AG10803 (cell line): ENCODE measurements at places on chromosomes 1 and 21.
A peak's percentile ranks its signal among the peaks of the same experiment; 100 is the strongest.

DNA sequence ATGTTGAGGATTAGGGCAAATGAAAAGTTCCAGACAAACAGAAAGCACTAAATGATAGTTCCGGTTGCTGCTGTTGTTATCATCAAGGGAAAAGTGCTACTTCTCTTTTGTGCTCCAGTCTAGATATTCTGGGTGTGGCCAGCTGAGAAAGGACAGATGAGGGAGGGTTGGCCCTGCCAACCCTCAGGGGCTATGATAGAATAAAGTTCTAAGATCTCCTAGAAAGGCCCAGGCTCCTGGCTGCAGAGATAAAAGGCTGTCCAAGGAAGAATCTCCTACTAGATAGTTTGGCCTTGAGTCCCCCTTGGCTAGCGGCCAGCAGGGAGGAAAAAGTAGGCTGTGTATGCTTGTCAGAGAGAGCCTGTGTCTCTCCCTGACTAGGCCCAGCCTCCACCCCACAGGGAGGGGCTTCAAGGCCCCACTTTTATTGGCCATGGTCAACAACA lies 31.5 kb downstream of the RIMS3 start:
- DNase-seq, result no peak

GRCh38 chr1:51284487-51284954 lies 45.8 kb downstream of the TTC39A start:
- DNase-seq, result no peak

- peak; percentile 17 for DNase-seq
Observed at GRCh38 chr1:43706598-43707189, 642 bp upstream of the ST3GAL3 start.

DNA sequence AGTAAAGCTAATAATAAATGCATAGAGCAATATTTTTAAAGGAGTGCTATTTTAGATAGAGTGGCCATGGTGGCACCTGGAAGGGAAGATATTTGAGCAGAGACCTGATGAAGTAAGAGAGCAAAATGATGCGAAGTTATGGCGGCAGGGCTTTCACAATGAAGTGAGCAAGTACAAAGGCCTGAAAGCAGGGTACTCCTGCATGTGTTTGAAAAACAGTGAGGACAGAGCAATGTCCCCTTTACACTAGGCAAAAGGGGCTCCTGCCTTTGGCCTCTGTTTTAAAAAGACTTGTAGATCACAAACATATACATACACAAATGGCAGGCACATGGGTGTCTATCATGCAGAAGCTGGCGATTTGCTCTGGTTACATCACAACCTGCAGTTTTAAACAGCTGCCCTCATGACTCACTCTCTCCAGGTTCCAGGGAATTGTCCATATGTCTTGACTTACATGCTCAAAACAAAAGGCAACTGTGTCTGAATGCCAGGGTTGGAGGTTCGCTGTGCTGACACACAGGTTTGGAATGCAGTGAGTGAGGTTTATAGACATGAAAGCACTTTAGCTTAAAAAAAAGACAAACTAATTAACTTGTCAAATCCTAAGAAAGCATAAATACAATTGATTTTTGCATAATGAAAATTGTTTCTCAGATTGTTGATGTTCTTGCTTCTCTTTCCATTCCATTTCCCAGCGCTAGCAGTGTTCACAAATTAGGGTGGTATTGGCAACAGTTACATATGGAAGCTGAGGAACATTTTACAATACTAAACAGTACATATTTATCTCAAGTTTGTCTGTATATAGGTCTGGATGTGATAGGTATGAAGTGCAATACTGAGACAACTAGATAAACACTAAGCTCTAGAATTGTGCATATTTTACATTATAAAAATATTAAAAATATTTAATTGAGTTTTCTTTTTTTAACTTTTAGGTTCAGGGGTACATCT lies 313.9 kb downstream of the BARHL2 start:
- DNase-seq, result peak; percentile 85

GRCh38 chr1:19644681-19645410 lies 735 bp downstream of the NBL1 start:
- no peak for DNase-seq

DNA sequence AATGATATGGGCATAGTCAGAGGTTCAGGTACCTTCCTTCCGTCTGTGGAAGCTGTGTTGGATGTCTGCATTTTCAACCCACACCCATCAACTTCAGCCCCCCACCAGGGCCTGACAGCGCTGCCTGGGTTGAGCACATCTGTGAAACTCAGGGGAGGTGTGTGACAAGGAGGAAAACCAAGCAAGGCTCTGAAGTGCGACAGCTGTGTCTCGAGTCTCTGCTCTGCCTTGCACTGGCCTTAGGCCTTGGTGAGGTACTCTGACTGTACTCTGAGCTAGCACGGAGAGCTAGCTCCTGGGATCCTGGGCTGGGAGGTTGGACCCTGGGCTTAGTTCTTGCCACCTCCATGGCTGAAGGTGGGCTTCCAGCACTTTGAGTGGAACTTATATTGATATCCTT lies 9.1 kb downstream of the VANGL2 start:
- no peak for DNase-seq

DNA sequence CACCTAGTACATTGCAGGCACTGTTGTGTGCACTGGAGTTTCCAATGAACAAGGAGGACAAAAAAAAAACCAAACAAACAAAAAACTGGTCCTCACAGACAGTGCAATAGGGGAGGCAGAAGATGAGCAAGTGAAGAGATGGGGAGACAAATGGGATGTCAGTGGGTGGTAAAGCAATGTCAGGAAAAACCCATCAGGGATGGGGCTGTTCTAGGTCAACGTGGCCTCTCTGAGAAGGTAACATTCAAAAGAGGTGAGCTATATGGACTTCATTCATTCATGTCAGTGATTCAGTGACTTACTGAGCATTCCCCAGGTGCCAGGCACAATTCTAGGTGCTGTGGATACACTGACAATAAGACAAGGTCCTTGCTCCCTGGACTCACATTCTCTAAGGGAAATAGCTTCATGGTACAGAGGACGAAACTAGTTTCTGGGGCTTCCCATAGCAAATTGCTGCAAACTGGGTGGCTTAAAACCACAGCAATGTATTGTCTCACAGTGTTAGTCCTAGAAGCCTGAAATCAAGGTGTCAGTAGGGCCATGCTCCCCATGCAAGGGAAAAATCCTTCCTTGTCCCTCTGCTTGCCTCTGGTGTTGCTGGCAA lies 140.5 kb upstream of the KLHDC7A start:
- no peak for DNase-seq

GRCh38 chr1:161051219-161051618 lies 5.4 kb upstream of the USF1 start:
- DNase-seq, result no peak

DNA sequence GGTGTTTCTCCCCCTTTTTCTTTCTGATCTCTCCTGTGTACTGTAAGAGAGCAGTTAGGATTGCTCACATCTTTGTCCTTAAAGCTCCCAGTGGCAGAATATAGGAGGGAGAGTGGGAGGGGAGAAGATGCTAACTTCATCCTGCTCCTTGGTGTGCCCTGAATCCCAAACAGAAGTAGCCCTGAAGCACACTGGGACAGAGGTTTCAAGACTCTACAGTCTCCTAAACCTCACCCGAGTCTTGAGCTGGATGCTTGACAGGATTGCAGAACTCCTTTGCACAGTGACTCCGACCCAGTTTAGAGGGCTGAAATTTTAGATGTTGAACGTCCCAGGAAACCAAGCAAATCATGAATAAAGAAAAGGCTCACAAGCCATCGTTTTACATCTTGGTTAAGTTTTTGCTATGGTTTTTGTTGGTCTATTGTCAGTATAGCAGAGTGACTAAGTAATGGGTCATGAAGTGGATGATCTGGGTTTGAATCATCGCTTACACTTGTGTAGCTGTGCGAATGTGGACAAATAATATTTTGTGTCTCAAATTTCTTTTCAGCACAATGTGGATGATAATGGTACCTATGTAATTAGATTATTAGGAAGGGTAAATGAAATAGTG lies 37.5 kb downstream of the XCL2 start:
- peak; percentile 66 for DNase-seq

GRCh38 chr21:38159355-38159754 lies 97.4 kb upstream of the KCNJ15 start:
- DNase-seq, result peak; percentile 94

DNA sequence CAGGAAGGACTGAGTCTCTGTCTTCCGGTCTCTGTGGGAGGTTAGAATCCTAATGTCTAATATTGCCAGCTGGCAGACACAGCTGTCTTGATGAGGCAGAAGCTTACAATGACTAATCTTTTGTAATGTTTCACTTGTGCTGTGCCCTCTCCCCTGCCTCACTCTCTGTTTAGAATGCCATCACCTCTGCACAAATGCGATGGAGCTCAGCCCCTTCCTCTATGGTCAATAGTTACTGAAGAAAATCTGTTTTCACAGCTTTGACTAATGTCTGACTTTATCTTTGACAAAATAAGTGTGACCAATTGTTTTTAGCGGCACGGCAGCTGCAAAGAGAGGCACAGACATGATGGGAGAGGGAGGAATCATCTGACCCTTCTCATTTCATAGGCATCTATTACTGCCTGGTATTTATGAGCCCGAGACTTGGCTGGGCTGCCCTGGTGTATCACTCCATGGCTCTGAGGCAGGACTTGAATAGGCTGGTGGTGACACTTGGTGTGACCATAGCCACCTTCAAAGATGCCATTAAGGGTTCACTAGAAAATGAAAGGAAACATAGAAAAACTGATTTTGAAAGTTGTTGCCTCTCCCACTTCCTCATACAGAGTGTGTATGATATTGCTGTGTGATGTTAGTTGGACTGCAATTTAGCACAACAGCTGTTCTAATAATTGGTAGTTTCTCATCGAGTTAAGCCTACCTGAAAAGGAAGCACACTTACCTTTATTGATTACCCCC lies 163.2 kb upstream of the NBPF11 start:
- DNase-seq, result peak; percentile 20

- DNase-seq, result no peak
Observed at GRCh38 chr1:174967845-174968705, 31.7 kb upstream of the CACYBP start.

GRCh38 chr1:151326619-151327222 lies 495 bp downstream of the PI4KB start:
- DNase-seq, result peak; percentile 40

- DNase-seq, result no peak
Observed at GRCh38 chr21:37837381-37837780, 78.9 kb downstream of the KCNJ6 start.

- DNase-seq, result no peak
Observed at GRCh38 chr1:188669728-188670382, 1807.8 kb downstream of the BRINP3 start.

DNA sequence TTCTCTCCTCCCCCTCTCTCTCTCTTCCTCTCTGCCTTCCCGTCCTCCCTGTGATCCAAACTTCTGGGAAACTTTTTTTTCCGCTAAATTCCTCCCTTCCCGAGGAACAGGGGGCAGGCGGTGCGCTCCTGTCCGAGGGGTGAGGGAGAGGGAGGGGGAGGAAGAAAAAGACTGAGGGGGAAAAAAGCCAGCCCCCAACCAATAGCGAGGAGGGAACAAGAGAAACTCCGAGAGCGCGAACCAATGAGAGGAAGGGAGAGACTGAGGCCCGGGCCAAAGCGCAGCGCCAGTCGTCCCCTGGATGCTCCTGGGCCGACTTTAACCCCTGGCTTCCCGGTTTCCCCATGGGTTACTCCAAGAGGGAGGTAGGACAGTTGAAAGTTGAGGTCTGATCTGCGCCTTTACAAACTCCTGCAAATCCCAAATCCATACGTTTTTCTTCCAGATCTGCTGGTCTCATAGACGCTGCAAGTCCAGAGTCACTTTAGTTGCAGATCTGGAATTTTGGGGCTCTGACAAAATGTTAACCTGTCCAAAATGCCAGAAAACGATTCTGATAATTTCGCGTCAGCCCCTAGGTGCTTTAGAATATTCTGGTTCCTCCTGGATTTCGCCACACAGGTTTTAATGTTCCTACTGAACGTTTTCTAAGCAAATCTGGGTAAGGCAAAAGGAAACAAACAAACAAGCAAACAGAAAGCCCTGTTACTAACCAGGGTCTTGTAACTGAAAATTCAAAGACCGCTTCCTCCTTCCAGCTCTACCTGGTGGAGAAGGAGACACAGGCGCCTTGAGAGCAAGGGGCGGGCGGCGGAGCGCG lies at the start of gene TBX15:
Gene TBX15, minus strand, starts transcription at position 158 of the 820 bp plus-strand sequence. CDS start 548 bp downstream, outside the sequence.
- peak; percentile 67 for DNase-seq

DNA sequence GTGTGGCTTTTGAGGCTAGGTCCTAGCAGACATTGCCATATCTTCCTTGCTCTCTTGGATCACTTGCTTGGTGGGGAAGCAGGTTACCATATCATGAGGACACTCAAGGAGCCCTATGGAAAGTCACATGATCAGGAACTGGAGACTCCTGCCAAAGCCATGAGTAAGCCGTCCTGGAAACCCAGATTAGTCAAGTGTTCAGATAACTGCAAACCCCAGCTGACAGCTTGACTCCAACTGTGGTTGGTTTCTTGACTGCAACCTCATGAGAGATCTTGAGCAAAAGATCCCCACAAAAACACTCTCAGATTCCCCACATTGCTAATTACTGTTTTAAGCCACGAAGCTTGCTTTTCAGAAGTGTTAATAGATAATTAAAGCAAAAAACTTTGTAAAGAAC lies 58.6 kb downstream of the CACNA1E start:
- DNase-seq, result peak; percentile 1

- DNase-seq, result peak; percentile 56
Observed at GRCh38 chr1:66359815-66360214, 174.1 kb upstream of the SGIP1 start.

- DNase-seq, result no peak
Observed at GRCh38 chr21:39386194-39386593, 37.3 kb upstream of the HMGN1 start.

- peak; percentile 73 for DNase-seq
Observed at GRCh38 chr1:39845569-39846566, 37.4 kb downstream of the TRIT1 start.

DNA sequence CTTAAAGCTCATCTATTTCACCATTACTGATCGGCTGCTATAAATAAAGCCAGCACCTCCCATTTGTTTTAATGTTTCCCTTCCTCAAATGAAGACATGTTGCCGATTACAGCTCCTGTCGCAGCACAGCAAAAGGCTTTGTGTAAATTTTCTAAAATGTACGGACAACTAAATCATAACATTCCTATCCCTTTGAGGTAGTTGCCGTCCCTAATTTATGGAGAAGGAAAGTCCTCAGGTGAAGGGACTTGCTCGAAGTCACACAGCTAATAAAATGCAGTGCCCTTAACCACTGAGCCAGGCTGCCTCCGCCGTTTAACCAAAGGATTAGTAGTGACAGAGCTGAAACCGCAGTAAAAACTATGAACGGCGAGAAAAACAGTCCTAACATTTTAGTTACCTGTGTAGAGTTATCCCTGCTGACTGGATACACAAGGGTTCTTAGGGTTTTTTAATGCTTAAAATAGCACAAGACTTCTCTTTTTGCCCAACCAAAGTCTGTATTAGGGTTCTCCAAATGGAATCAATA lies 871 bp downstream of the PINK1 start:
- DNase-seq, result no peak

- no peak for DNase-seq
Observed at GRCh38 chr1:12344596-12345349, 114.9 kb downstream of the VPS13D start.

- DNase-seq, result no peak
Observed at GRCh38 chr1:26950602-26951001, 9.7 kb downstream of the KDF1 start.

DNA sequence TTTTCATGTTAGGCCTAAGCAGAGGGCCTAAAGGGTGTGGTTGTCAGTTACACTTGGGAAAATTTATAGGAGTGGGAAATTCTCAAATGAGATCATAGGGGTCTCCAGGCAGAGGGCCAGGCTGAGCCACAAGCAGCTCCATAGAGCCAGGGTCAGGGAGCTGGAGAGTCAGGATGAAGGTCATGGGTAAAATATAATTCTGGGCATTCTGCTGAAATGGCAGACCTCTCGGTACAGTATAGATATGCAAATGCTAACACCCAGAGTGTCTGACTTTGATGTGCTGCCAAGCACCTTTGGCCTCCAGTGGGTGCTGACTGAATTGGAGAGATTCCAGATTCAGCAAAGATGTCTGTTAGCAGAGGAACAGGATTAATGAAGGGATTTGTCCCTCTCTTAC lies 40.1 kb downstream of the DNM3 start:
- DNase-seq, result no peak
